ENCODE measurements at places on chromosomes 6 and 20. TPM values are rescaled to one million over a fixed set of nuclear protein-coding genes. Genes with fewer than 3 reads are reported as not detected.

MATN4 gene
- total RNA-seq, result 0.64 TPM

SH3BGRL2 gene
- 5.2 TPM for total RNA-seq

- peak overlapping the region; percentile 43 for H3K27ac ChIP-seq
- peaks cover 2% of the 10 kb centered on the region for H3K4me1 ChIP-seq
- H3K36me3 ChIP-seq, result no peaks in the 10 kb centered on the region
- peaks cover 5% of the 10 kb centered on the region for H3K27me3 ChIP-seq
- DNase-seq, result no peak
Observed at GRCh38 chr6:137043710-137044365, 927 bp downstream of the IL20RA start.

GRCh38 chr6:105192707-105193465 lies 13.1 kb upstream of the POPDC3 start:
- H3K4me3 ChIP-seq, result no peak overlapping the region
- H3K36me3 ChIP-seq, result no peaks in the 10 kb centered on the region
- no peak for DNase-seq
- H3K4me1 ChIP-seq, result peaks cover 4% of the 10 kb centered on the region

FAM83B gene
- total RNA-seq, result 16.9 TPM

Data from HCT116 (cell line).